ENCODE measurements at places on chromosomes 12 and 14. TPM values are rescaled to one million over a fixed set of nuclear protein-coding genes. Genes with fewer than 3 reads are reported as not detected.

- DNase-seq, result no peak
Measured at GRCh38 chr12:40011775-40012129, 94.1 kb downstream of the SLC2A13 start.

DNA sequence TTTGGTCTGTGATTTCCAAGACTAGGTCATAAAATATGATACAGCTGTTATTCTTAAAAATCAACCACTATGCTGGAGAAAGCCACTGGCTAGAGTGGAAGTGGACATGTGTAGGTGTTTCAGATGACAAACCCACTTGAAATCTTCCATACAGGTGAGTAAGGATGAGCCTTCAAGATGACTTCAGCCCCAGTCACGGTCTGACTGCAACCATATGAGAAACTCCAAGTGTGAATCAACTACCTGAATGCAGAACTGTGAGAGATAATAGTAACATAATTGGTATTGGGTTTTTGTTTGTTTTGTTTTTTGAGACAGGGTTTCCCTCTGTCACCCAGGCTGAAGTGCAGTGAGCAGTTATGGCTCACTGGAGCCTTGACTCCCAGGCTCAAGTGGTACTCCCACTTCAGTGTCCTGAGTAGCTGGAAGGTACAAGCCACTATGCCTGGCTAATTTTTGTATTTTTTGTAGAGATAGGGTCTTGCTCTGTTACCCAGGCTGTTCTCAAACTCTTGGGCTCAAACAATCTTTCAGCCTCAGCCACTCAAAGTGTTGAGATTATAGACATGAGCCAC is 273.3 kb upstream of the LRIG3 start:
- DNase-seq, result no peak

DNA sequence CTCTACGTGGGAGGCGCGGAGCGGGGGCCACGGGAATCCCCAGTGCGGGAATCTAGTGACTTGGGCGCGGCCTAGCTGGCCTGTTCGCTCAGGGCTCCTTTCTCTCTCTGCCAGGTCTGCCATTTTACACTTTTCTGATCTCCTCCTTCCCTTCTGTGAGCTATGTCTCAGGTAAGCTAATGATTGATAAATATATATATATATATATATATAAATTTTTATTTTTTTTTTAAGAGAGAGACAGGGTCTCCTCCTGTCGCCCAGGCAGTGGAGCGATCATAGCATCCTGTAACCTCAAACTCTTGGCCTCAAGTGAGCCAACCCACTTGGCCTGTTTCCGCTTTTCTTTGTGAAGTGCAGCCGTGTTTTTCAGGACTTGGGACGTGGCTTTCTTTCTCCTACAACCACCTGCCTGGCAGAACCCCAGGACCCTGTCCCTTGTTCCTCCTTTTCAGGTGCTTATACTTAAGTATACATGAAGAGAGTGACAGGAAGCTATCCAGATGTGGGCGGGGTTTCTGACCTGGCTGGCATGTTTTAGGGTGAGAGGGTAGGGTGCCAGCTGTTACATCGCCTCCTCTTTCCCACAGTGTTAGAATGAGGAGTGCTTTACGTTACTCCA is 547 bp downstream of the ZNF140 start:
- no peak for DNase-seq

GRCh38 chr14:87629788-87630187 is 363.2 kb downstream of the GALC start:
- DNase-seq, result no peak

- no peak for DNase-seq
Measured at GRCh38 chr12:68772714-68773113, 26.7 kb downstream of the SLC35E3 start.

DNA sequence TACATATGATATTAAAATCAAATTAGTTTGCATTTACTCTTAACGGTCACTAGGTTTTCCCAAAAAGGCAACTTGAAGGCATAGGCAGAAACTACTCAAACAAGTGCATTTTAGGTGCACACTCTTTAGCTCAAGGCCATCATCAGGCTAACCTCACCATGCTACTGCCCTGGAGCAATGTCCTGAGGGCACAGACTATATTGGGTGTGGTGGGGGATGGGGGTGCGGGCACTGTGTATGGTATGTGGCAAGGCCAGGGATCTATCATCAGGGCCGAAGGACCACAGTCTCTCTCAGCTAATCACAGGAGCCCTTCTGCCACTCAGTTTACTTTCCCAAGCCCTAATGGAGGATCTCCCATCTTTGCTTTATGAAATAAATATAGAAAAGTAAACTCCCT is 51.9 kb downstream of the SH2B3 start:
- no peak for DNase-seq

GRCh38 chr12:124024263-124024678 is 51.3 kb downstream of the ZNF664 start:
- DNase-seq, result no peak

DNA sequence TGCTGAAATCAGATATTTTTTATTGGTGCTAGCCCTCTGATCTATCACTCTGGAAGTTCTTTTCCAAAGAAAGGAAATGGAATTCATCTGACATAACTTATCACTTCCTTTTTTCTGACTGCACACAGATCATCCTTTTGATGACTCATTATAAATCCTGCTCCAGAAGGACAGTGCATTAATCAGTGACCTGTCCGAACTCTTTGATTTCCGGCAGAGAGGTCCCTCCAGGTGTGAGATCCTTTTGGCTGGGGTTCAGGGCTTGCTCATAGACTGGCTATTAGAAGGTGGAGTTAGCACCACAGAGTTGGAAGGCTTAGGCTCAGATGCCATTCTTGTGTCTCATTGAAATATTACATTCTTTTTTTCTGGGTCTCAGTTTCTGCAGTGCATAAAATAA is 328.2 kb downstream of the ZFP36L1 start:
- DNase-seq, result no peak

DNA sequence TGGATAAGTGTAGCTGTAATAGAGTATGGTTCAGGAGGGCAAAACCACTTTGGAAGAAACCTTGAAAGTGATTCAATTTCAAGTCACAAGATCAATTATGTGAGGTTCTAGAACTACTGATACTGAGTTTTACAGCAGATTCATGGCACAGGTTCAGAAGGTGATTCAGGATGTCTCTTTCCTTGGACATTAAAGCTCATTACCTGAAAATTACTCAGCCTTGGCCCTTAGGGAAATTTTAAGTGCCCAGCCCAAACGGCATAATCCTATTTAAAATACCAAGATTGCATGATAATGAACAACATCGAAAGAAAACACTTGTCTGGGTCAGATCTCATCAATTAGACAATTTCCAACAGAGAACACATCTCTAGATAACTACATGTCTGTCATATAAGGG is 70.2 kb upstream of the SLC38A2 start:
- no peak for DNase-seq

- no peak for DNase-seq
Measured at GRCh38 chr12:74170645-74171477, 366.8 kb upstream of the ATXN7L3B start.

The DCN gene
- 16.2 TPM for total RNA-seq

The BCL7A gene
- 9.8 TPM for total RNA-seq

The SLC10A1 gene
- total RNA-seq, result not detected

The OR4E2 gene
- not detected for total RNA-seq

The TAS2R20 gene
- 1.8 TPM for total RNA-seq

The RIN3 gene
- total RNA-seq, result 19.2 TPM

The LPAR5 gene
- total RNA-seq, result not detected
